ENCODE measurements at places on chromosomes 2 and 18.
A peak's percentile ranks its signal among the peaks of the same experiment; 100 is the strongest.

- DNase-seq, result peak; percentile 72
These were observed 858 bp downstream of the TP53I3 start for GRCh38 chr2:24083567-24084385.

GRCh38 chr2:240686460-240686859, 3.8 kb upstream of the AQP12B start:
- no peak for DNase-seq

DNA sequence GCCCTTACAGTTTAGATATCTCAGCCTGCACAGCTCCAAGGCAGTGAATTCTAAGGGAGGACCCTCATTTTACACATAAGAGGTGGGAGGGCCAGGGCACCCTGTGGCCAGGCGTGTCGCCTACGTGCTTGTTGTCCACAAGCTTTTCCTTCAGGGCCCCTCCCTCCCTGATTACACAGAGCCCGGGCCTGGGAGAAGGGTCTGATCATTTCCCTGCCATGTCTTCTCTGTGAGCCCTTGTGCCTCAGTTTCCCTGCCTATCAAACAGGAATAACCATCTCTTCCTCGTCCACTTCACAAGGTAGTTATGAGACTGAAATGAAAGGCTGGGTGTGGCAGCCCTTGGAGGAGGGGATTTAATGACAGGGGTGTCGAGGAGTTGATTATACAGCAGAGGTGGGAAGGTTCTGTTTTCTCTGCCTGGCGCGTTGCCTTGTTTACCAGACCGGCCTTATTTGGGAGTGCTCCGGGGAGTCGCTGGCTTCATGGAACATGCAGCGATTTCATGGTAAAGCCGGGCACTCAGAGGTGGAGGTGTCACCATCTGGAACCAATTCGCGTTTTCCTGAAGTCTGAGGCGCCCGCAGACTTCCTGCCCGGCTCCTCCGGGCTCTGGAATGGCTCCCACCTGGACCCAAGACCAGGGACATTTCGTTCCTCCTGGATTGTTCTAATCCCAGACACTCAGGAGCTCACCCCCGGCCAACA, 208.9 kb downstream of the KLHL29 start:
- DNase-seq, result no peak

GRCh38 chr2:206260188-206261012, 14.1 kb upstream of the ZDBF2 start:
- DNase-seq, result peak; percentile 71

DNA sequence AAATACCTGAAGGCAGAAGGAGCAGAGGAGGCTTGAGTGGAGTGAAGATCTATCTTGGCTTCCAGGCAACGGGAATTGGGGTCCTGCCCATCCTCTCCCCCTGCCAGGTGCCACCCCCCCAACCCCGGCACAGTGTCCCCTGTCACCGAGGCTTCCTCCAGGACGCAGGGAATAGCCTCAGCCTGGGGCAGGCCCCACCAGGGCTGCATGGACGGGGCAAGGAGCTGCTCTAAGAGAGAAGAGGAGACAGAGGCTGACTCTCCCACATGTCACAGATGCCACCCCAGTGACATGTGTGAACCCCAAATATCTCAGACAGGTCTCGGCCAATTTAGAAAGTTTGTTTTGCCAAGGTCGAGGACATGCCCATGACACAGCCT, 42.1 kb downstream of the PXDN start:
- DNase-seq, result no peak

DNA sequence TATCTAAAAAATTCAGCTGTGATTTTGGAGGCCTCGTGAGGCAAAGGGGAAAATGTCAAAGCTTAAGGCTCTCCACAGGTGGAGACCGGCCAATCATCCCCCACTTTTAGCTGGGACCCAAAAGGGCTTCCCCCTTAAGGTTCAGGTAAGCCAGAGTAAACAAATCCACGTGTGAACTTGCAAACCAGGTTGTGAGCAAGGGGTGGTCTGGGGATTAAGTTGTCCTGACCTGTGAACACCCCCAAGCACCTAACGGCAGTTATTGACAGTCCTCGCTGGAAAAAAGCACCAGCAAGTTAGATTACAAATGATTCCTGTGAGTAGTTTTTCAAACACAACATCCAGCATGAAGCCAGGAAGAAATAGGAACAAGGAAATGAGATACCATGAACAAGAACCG, 42.9 kb downstream of the MYO7B start:
- no peak for DNase-seq

GRCh38 chr2:177405029-177405692, 12.6 kb downstream of the AGPS start:
- DNase-seq, result no peak

GRCh38 chr2:17752246-17752645, 1.4 kb downstream of the SMC6 start:
- no peak for DNase-seq

DNA sequence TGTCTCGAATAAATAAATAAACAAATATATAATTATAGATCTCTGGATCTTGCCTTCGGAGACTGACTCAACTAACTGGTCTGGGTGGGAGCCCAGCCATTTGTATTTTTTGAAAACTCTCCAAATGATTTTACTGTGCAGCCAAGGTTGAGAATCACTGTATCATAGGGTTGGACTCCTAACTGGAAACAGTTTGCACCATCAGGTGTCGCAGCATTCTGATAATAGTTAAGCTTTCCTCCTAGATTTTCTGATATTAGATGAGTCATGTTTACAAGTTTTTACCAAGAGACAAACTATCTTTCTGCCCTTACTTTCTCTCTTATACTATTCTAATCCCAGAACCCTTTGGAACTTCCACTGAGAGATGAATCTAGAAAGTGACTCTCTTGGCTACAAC, 16.8 kb downstream of the IL37 start:
- no peak for DNase-seq

GRCh38 chr2:46844443-46844842, 71.2 kb downstream of the MCFD2 start:
- no peak for DNase-seq

- no peak for DNase-seq
These were observed 317.9 kb upstream of the TANK start for GRCh38 chr2:160842286-160842685.

- DNase-seq, result no peak
These were observed 315.5 kb downstream of the RPRM start for GRCh38 chr2:153163055-153163454.

Data from AG08395 (cell line).